Activated naive CD4-positive, alpha-beta T cell treated with anti-CD3 and anti-CD28 coated beads, Interleukin-2, amount 50 U/mL, for 16 hours (primary cell): ENCODE measurements at places on chromosomes 12 and 14.

DNA sequence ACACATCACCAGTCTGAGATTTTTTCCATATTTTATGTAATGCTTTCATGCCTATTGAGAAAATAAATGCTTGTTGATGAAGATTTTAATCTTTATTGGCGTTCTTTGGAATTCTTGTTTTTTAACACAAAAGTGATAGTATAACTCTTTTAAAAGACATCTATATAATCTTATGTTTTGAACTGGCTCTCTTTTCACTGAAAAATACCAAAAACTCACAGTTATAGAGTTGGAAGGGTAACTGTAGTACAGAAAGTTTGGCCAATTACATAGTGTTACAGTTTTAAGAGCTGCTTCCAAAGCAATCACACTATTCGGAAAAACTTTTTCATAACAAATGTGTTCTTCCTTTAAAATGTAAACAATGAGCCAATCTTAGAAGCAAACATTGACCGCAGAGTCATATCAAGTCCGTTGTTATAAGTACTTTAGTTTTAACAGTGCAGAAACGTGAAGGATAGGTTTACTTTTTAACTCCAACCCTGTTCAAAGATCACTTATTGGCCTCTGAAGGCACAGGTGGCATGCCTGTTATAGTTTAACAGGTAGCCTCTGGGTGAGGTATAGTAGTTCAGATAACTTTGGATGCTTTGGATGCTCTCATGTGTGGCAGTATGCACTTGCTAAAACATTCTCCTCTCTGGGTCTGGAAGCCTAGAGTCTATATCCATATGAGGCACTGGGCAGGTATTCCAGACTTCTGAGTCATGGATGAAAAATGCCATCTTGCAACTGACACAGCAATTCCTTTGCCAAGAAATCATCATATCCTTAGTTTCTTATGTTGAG is 12.1 kb upstream of the NTN4 start:
- DNase-seq: no peak

GRCh38 chr14:89773151-89773550 is 181.4 kb downstream of the EFCAB11 start:
- DNase-seq: no peak

DNA sequence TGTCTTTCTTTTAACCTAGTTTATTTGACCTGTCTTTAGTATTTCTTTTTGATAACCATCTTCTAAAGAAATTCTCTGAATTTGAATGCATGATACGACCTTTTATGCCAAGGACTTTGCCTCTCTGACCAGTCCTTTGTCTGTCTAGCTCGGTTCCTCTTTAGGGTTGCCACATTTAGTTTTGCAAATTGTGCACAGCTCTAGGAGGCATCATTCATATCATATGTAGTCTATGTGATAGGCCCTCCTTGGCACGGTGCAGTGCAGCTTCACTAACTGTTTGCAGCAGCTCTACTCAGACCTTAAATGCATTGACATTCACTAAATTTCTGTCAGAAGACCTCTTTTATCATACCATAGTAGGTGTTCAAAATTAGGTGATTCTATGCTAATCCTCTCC is 75.6 kb downstream of the USP15 start:
- no peak for DNase-seq

GRCh38 chr14:51626185-51626584 is 25.5 kb upstream of the FRMD6 start:
- DNase-seq: no peak

- DNase-seq: no peak
Observed at GRCh38 chr12:25904442-25904841, 54.0 kb upstream of the RASSF8 start.

DNA sequence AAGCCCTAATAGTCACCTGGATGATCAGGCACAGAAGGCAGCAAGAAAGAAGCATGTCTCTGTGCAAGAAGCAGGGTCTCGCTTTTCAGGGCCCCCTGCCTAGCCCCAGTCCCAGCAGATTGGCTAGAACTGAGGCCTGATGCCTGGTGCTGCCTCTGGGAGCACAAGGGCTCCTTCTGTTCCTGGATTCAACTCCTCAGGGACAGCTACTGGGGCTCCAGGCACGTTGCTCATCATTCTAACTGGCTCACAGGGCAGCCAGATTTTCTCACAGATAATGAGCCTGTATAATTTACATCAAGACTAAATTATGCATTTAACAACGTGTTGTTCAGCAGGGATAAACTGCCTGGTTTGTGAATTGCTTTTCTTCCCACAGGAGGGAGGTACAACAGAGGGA is 106.5 kb upstream of the PLXNC1 start:
- DNase-seq: no peak

GRCh38 chr12:79420146-79420618 is 270.6 kb downstream of the PAWR start:
- no peak for DNase-seq

DNA sequence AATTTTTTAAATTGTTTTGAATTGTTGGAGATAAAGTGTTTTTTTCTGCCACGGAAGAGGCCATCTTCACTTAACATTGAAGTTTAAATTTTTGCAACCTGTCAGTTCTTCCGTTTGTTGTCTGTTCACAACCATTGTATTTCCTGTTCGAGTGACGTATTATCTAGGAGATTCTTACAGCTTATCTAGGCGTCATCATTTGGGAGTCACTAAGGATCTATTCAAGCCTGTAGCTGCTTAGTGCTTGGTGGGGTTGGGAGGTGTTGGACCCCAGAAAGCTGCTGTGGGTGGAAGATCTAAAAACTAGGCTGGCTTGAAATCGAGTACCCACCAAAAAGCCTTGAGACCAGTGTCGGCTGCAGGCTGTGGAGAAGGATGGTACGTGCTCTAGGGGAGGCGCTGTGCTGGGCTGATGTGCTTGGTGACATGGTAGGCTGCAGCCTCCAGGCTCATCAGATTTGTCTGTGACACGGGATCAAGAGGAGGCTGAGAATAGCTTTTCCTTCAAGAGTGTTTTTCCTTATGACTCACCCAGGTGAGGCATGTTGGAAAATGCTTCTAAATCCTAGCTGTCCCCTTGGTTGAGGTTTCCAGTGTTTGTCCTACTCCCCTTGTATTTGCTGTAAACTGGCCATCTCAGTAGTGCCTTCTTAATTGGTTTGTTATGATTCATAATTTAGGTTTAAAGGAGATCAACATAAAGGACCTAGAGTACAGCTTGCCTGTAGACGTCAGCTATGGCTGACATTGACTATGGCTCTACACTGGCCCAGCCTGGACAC is 57.8 kb downstream of the ATG14 start:
- DNase-seq: no peak

GRCh38 chr14:22887990-22888378 is 5.0 kb downstream of the REM2 start:
- DNase-seq: peak; percentile 79

DNA sequence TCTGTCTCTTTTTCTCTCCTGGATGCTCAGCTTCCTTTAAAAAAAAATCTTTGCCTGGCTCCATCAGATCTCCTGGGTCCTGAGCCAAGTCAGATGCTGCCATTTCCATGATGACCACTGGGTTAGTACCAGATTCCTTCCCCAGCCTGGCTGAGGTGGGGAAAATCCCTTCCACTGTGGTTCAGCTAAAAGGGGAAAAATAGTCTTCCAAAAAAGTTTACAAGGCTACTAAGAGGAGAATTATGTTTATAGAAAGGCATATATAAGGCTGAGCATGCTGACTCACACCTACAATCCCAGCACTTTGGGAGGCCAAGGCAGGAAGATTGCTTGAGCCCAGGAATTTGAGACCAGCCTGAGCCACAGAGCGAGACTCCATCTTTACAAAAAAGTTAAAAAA is 28.4 kb upstream of the GAS2L3 start:
- no peak for DNase-seq

GRCh38 chr12:11633968-11634367 is 15.5 kb upstream of the ETV6 start:
- DNase-seq: no peak

DNA sequence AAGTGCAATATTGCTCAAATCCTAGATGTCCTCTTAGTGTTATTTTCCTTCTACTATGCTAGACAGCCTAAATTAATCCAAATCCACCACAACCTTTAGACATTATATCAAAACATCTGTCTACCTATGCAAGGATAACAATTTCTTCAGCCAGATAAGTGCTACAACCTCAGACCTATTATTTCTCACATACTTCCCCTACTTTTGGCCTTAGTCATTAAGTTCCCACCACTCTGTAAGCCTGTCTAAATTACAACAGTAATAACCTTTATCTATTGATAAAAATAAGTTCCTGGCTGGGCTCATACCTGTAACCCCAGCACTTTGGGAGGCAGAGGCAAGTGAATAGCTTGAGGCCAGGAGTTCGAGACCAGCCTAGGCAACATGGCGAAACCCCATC is 74.0 kb downstream of the KIF21A start:
- no peak for DNase-seq

GRCh38 chr12:1591034-1591433 is 3.3 kb downstream of the FBXL14 start:
- peak; percentile 27 for DNase-seq

DNA sequence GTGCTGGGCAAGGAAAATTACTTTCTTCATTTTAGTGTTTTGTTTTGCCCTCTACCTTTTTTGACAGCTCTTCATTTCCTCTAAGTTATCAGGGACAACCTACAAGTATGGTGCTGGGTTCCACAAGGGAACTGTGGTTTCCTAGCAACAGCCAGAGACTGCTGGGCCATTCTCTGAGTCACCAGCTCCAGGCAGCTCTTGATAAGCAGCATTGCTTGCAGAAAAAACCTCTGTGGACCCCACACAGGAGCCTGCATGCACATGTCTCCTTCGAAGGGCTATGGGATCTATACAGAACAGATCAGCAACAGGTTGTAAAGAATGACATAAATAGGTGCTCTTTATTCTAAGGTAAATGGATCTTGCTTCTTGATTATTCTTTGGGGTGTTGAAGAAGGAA is 81.0 kb upstream of the CCDC196 start:
- no peak for DNase-seq

GRCh38 chr12:42985506-42985905 is 396.0 kb upstream of the PRICKLE1 start:
- no peak for DNase-seq

- no peak for DNase-seq
Observed at GRCh38 chr14:65339866-65340265, 72.7 kb upstream of the FUT8 start.

DNA sequence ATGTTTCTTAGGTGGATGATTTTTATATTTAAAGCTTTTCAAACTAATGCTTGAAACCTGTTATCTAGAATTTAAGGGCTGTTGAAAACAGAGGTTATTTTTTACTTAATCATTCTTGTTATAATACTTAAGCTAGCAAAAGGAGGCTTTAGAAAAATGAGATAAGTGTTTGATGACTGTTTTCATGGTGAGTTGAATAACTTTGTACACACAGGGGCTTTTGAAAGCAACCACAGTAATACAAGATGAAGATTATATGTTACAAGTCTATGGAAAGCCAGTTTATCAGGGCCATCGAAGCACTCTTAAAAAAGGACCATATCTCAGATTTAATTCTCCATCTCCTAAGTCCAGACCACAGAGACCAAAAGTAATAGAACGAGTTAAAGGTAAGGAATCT is 33.3 kb downstream of the KIAA0586 start:
- DNase-seq: no peak

GRCh38 chr14:45377166-45377565 is 124.2 kb upstream of the MIS18BP1 start:
- no peak for DNase-seq

DNA sequence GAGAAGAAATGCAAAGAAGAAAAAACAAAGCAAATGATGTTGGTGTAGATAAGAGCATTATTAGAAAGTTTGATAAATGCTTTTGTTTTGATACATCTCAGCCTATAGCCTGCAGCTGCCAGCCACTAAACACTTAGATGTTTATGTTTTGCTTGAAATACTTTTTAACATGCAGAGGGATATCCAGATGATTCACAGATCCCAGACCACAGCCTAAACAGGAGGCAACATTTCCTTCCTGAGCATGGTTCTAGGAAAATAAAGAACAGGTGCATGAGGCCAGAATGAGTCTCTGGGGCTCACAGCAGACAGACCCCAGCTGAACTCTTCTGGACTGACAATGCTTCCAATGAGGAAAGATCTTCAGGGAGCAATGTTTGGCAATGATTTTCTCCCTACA is 103.7 kb upstream of the EEA1 start:
- no peak for DNase-seq

GRCh38 chr12:48717252-48717695 is 767 bp upstream of the CCNT1 start:
- DNase-seq: no peak

- no peak for DNase-seq
Observed at GRCh38 chr14:79342942-79343341, 868.4 kb downstream of the DIO2 start.

DNA sequence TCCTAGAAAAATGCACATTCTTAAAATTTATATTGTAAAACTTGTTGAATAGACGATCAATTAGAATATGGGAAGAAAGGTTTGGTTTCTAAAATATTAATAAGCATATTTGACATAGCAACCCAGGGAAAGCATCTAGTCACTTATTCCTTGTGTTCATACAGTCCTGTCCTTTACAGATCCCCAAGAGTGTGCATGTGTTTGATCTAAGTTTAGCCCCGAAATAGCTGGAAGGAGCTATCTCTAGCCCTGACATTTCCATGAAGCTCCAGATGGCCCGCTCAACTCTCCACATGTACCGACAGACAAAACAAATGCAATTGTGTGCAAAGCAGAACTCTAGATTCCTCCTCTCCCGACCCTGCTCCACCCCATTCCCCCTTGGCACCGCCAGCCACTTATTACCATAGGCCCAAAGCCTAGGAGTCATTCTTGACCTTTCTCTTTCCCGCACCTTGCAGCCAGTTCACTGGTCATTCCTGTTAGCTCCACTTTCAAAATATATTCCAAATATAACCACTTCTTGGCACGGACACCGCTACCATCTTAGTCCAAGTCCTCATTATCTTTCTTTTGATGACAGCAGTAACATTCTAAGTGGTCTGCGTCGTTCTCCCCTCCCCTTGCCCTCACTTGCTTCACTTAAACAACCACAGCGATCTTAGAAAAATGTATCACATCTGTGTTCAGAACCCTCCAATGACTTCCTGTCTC is 45.4 kb upstream of the GZMB start:
- DNase-seq: no peak

- no peak for DNase-seq
Observed at GRCh38 chr12:109767991-109768900, 54.6 kb downstream of the FAM222A start.

- no peak for DNase-seq
Observed at GRCh38 chr14:65472189-65472588, 59.7 kb downstream of the FUT8 start.

DNA sequence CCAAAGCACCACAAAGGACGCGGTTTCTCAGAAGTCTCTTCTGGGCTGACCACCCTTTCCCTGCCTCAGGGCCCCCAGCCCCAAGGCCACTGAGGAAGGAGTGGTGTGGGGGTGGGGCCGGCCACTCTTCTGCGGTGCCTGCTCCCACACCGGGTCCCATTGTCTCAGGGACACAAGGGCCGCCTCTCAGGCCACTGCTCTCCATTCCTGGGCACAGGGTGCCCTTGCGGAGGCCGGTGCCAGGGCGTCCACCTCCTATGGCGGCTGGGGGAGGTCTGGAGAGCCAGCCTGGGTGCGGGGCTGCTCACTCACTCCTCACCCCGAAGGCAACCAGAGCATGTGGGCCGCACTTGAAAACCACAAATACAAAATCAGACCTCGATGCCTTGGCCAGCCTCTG is 44.1 kb downstream of the PRIMA1 start:
- no peak for DNase-seq
